Activated CD4-positive, alpha-beta T cell treated with anti-CD3 and anti-CD28 coated beads, Interleukin-2, amount 50 U/mL, for 4 hours (primary cell): ENCODE measurements at places on chromosomes 7 and 10.

DNA sequence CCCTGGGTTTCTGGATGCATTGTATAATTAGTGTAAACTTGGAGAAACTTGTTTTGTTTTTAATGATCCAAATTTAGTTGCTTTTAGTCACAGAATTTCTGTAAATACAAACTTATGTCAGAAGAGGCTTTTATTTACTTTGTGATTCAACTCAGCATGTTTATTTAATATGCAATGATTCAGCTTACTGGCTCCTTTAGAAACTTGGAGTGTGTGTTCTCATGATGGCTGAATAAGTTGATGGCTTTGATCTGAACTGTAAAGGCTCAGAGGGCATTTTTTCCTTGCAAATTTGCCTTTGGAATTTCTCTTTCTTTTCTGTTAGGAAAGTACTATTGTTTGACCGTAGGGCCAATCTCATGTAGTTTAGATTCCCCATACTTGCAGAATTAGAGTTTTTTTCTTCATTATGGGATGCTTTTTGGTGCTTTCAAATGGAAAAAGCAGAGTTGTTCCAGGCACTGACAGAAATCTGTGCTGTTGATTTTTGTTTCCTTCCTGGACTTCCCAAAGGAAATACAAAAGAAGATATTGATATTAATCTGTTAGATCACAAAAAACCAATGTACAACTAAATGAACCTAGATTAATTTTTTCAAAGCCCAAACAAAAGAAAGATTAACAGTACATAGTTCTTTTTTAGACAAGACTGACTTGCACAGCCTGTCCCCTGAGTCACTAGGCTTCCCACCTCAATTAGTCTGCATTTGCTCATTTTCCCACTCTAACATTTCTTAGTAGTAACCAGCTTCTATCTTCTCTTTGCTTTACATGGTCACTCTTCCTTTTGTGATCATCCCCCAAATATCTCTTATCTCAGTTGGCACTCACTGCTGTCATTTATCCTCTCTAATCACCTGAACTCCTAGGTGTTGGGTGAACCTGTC lies 96.8 kb upstream of the AGR3 start:
- DNase-seq: no peak

- no peak for DNase-seq
Observed at GRCh38 chr10:109993551-109994330, 14.0 kb upstream of the ADD3 start.

DNA sequence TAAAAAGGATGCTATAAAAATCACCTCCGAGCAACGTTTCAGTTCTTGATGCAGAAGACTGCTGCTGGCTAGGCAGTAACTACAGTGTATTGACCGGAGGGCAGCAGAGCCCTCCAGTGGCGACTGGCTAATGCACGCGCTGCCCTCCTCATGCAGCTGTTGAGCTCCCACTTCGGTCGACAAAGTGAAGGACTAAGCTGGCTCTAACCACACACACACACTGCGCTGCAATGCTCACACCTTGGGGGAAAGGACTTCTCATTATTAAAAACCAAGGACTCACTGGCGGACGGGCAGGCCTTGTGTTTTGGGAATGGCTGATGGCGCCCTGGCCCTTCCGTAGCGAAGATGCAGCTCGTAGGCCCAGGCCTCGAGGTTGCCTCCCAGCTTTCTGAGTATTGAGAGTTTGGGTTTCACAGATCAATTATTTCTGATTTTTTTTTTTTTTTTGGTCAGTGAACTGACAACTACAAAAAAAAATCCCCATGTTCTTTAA lies 120.9 kb upstream of the DIP2C start:
- DNase-seq: no peak

DNA sequence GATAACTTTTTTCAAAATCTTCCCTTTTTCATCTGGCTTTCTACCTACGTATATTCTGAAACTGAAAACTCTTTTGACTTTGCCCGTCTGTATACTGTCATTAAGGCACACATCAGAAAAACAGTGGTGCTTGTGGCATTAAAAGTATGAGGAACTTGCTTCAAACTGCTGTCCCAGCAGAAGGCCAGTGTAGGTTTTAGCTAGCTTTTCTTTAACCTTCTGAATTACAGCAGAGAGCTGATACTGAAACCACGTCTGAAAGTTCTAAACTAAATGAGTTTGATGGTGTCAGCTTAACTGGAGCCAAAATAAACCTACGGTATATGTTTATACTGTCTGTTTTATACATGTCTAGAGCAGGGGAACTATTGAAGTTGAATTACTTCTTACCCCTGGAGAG lies 283.4 kb downstream of the TFEC start:
- DNase-seq: no peak

DNA sequence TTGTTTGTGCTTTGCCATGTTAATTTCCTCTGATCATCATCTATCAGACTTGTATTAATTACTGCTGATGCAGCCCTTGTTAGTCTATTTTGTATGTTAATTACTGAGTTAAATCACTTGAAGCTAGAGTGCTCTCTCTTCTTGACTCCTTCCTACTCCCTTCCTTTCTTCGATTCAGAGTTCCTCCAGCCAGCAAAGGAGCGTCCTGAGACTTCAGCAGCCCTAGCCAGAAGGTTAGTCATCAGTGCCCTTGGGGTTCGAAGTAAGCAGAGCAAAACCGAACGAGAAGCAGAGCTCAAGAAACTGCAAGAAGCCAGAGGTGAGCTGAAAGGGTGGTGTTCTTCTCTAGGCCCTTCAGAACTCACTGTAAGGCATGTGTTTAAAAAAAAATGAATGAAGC lies 32.1 kb downstream of the LOXL4 start:
- DNase-seq: no peak

DNA sequence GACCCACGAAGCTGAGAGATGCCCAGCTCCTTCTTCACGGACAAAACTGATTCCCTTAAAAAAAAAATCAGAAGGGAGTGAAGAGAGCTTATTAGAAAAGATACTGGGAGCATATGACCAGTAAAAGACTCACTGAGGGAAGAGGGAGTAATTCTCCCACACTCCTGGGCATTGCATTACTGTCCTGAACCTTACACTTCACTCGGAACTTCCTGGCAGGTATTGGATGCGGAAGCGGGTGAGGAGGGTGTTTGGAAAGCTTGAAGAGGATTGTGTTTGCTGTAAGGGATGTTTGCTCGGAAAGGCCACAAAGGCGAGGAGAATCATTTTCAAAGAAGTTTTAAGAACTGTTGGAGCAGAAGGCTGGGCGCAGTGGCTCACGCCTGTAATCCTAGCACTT lies 375 bp downstream of the HKDC1 start:
- DNase-seq: no peak
